ENCODE measurements at places on chromosomes 5 and 9.

GRCh38 chr5:11801061-11801460 lies 103.2 kb downstream of the CTNND2 start:
- DNase-seq: no peak

DNA sequence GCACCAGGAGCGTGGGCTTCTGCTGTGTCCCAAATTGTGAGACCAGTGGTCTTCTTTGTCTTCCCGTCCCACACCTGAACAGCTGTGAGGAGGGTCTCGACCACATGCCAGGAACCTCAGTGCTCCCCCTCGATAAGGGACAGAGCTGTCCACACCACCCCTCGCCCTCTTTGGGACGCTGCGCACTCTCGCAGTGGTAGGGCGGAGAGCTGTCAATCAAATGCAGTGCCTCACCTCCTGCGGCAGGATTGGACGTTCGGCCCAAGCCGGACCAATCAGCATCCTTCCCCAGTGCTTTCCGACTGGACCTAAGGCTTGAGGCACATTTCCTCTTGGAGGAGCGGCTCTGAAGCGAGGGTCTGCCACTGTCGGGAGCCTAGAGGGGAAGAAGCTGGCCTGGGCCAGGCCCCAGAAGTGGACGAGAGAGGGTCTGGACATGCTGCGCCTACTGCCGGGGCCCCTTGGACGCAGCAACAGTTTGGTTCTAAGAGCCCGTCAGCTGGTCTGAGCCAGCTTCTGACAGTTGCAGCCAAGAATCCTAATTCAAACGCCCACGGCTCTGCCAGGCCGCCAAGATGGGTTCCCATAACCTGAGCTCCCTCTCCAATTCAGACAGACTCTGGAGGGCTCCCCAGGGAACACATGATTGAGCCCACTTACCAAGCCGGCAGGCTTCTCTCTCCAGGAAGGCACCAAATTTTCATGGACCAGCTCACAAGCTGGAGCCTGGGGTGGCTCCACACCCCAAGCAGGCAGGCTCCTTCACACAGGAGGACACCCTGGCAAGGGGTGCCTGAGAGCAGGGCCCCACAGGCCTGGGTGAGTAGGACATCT lies 28.1 kb upstream of the ADAMTS2 start:
- DNase-seq: no peak

- DNase-seq: no peak
Observed at GRCh38 chr5:150036513-150036912, 36.0 kb downstream of the HMGXB3 start.

DNA sequence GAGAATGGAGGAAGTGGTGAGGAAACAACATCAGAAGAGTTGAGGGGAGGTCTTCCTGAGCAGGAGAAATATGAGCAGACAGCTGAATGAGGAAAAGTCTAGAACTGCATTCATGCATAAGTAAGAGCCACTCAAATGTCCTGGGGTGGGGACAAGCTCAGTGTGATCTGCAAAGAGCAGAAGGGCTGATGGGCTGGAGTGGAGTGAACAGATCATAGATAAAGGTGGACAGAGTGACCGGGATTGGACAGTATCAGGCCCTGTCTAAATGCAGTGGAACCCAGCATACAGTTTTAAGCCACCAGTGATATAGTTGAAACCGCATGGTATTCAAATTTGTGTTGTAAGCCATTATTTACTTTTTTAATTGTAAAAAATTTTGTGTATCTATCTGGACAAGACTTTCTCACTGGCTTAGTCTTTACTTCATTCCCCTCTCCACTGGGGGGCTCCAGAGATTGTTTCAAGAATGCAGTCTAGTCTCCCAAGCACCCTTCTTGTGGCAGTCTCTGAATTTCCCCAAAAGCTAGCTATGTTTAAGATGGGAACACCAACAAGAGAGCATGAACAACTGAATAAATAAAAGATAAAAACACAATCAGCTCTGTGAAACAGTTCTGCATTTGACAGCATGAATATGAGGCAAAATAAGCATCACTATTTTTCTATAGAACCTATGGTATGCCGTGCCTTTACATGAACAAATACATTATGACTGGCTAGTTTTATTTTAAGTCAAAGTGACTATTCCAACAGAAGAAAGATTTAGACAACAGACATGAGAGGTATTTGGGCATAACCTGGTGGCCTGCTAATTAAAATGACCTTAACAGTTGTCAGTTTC lies 10.7 kb upstream of the STK32A start:
- DNase-seq: no peak
